Posterior vena cava (tissue), 2 donors: ENCODE measurements at places on chromosomes 16 and 17. TPM values are rescaled to one million over a fixed set of nuclear protein-coding genes. Genes with fewer than 3 reads are reported as not detected.

Gene MYH2
- 0.43 TPM for total RNA-seq

GRCh38 chr17:45775576-45776011 lies 8.5 kb upstream of the CRHR1 start:
- DNase-seq: no peak

DNA sequence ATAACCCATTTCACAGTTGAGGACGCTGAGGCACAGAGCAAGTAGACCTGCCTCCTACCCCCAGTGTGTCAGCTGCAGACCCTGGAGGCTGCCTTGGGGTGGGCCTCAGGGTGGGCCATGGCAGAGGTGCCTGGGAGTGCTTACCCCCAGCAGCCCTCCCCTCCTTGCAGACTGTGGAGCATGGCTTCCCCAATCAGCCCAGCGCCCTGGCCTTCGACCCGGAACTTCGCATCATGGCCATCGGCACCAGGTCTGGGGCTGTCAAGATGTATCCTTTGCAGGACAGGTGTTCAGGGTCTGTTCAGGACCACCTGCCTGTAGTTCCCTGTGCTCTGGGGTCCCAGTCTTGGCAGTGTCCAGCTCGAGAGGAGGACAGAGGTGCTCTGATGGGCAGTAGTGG lies 4.3 kb downstream of the LLGL1 start:
- DNase-seq: no peak

DNA sequence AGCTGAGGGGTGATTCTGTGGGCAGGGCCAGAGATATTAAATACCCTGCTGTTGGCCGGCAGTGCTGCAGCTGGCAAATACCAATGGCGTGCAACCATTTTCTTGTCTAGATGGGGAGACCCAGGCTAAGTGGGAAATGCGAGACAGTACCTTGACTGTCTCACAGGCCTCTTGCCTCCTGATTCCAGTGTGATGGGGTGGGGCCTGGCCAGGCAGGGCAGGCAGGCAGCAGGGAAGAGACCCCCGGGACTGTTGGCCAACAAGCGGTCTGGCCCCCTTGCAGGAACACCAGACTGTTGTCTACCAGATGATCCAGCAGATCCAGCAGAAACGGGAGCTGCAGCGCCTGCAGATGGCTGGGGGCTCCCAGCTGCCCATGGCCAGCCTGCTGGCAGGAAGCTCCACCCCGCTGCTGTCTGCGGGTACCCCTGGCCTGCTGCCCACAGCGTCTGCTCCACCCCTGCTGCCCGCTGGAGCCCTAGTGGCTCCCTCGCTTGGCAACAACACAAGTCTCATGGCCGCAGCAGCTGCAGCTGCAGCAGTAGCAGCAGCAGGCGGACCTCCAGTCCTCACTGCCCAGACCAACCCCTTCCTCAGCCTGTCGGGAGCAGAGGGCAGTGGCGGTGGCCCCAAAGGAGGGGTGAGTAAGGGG lies 5.7 kb upstream of the CISD3 start:
- DNase-seq: peak; percentile 87

DNA sequence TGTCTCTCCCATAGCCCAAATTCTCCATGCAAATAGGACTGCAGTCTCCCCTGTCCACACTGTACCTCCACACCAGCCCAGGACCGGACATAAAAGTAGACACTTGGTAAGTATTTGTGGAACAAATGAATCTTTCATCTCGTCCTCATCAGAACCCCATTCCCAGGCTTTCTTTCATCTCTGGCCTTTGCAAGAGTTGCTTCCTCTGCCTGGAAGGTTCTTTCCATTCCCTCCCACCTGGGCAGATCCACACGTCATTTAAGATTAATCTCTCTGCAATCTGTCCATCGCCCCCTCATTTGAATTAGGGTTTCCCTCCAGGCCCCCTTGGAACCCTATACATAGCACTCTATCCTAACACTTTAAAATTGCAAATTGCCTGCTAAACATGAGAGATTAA lies 3.9 kb upstream of the NXPH3 start:
- peak; percentile 7 for DNase-seq

GRCh38 chr17:57107498-57108101 lies 22.6 kb downstream of the AKAP1 start:
- no peak for DNase-seq

- DNase-seq: no peak
Measured at GRCh38 chr17:17624741-17625140, 33.2 kb upstream of the PEMT start.

DNA sequence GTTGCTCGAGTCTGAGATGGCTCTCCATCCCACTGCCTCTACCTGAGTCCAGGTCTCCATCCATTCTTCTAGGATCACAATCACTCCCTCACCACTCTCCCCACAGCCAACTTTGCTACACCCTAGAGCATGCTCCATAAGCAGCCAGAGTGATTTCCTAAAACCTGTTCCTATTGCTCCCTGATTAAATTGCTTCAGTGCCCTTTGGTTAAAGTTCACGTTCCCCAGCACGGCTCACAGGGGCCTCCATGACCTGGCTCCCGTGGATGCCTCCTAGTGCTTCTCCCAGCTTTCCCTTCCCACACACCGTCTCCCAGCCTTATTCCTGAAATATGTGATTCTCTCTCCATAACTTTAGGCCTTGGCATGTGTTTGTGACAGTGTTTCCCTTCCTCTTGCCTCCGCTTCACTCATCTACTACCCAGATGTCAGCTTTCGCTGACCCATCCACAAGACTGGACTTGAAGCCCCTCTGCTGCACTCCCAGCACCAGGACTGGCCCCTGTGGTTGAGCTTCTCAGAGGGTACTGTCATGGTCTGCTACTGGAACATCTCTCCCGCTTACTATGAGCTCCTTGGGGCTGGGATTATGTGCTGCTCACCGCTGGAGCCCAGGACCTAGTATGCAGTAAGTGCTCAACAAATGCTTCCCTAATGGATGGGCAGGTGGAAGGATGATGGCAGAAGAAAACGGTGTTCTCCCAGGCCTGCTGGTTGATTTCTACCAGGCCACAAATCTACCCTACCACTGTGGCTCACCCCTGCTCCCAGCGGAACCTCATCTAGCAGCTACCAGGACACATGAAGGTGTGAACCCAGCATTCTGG lies 17.9 kb downstream of the MYO18A start:
- no peak for DNase-seq

- DNase-seq: no peak
Measured at GRCh38 chr16:72921620-72922019, 126.3 kb downstream of the ZFHX3 start.

- DNase-seq: peak; percentile 29
Measured at GRCh38 chr17:39746145-39746461, 8.4 kb downstream of the GRB7 start.

DNA sequence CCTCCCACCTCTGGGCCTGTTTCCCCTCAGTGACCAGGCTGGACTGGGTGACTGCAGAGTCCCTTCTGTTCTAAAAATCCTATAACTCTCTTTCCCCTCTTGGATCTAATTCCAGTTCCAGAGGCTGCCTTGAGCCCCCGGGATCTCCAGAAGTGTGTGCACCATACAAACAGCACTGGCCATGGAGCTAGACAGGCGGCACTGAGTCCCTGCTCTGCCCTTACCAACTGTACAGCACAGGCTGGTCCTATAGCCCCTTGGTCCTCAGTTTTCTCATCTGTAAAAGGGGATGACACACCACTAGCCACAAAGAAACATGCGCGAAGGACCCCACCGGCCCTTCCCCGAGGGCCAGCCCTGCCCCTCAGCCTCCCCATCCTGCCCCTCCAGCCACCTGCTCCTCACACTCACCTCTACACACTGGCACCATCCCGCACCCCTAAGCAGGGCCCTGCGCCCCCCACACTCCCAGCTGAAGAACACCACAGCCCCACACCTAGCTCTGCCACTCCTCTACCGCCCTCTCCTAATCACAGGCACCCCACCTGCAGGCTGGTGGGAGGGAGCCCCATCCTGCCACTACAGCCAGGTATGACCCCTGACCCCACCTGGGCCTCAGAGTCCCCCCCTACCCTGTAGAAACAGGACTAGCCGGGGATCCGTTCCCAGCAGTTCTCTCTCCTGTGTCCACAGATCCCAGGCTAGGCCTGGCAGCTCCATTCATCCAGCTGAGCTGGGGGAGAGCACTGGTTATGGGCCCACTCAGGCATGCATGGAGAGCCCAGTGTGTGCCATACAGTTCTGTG lies 913 bp upstream of the KRT16 start:
- peak; percentile 65 for DNase-seq

GRCh38 chr17:2542456-2542855 lies 30.8 kb upstream of the METTL16 start:
- DNase-seq: no peak
